Activated T-cell treated with anti-CD3 and anti-CD28 coated beads, Interleukin-2, amount 50 U/mL, for 24 hours (primary cell): ENCODE measurements at places on chromosomes 7 and 10.

- DNase-seq = no peak
These were observed 598.1 kb downstream of the SH2D4B start for GRCh38 chr10:81135851-81136250.

DNA sequence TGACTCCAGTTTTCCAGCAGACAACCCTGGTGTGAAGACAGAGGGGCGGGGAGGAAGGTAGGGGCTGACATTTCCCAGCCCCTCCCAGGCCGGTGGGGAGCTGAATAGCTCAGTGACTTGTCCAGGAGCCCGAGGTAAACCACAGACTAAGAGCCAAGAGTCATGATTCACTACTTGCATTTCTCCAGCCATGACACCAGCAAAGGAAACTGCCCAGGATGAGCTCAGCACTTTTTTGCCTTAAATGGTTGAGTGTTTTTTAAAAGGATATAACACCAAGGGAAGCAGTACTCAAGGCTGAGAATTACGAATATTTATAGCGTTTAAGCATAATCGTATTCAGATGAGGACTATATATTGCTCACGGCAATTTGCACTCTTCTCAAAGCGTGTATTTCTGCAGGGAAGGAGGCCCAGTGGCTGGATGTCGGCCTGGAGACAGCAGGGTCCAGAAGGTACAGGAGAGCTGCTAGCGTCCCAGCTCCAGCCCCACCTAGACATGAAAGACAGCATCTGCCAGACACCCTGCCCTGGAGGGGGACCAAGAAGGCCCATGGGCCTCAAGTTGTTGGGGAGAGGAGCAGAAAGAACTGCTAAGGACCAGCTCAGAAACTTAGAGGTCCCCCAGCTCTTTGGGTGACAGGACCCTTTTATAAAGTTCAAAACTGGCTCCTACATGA lies 141.4 kb downstream of the GRID1 start:
- DNase-seq = no peak

GRCh38 chr7:30671793-30672465 lies 10.3 kb downstream of the CRHR2 start:
- DNase-seq = no peak

- no peak for DNase-seq
These were observed 169.3 kb upstream of the NPSR1 start for GRCh38 chr7:34488766-34489165.

DNA sequence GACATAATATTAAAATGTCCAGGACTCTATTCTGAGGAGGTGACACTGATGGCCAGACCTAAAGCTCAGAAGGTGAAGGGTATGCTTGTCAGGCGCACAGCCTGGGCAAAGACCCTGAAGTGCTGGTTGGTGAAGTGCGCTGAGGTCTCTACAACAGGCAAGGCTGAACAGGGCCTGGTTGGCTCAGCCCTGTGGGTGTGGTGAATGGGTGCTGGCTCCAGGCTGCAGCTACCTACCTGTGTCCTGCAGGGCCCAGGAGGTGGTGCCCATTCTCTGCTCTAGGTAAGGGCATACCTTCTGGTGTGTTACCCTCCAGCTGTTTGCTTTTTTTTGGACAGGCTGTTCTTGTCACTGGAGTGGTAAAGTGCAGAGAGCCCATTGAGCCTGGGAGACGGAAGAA lies 85.1 kb downstream of the RAMP3 start:
- DNase-seq = no peak

GRCh38 chr10:78358982-78359381 lies 325.3 kb downstream of the RPS24 start:
- no peak for DNase-seq

- no peak for DNase-seq
These were observed 65.1 kb downstream of the RSU1 start for GRCh38 chr10:16752099-16752498.

GRCh38 chr7:48085433-48085791 lies 3.7 kb upstream of the UPP1 start:
- DNase-seq = no peak

DNA sequence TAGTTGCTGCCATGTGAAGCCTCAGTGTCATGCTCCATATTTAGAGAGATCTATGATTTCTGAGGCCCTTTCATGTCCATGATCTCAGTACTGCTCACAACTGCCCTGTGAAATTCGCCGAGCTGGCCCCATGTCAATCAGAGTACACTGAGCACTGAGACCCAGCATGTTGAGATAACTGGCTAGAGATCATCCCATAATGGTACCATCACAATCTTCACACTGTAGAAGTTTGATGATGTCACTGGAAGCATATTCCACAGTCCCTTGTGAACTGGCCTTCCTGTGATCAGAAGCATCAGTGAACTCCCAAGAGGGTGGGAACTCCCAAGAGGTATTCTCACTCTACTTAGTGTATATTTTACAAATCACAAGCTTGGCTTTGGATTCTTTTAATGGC lies 116.0 kb downstream of the EGFR start:
- no peak for DNase-seq

- DNase-seq = no peak
These were observed 20.0 kb upstream of the GPR146 start for GRCh38 chr7:1024331-1024841.

- DNase-seq = no peak
These were observed 20.1 kb upstream of the OR6B1 start for GRCh38 chr7:143979998-143980397.

DNA sequence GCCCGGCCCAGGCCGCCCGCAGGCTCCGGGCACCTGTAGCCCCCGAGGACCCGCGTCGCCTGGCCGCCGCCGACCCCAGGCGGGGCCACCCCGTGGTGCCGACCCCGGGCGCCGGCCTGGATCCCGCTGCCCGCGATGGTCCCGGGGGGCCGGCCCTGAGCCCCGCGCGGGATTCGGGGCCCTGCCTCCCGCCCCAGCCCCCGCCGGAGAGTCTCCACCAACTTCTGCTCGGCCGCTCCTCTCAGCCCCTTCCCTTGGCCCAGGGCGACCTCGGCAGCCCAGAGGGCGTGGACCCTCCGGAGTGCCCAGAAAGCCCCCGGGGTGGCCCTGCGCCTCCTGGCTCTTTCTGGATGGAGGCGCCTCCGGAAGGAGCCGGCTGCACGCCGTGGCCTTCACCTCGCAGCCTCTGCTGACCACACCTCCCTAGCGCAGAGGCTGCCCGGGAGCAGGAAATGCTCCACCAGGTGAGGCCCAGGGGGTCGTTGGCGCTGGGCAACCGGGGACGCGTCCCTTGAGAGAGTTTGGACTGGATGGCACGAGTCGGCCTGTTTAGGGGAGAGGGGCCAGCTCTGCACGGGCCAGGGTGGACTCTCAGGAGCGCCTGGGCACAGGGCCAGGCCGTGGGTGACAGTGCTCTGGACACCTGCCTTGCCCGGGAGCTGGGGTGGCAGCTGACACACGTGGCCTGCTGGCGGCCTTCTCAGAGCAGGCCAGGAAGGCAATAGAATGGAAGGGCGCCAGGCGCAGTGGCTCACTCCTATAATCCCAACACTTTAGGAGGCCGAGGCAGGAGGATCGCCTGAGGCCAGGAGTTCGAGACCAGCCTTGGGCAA lies 529 bp downstream of the ZNF853 start:
- DNase-seq = peak; percentile 51

GRCh38 chr7:80806663-80807062 lies 112.2 kb downstream of the SEMA3C start:
- no peak for DNase-seq

- no peak for DNase-seq
These were observed 21.7 kb upstream of the RADIL start for GRCh38 chr7:4905171-4905570.

- DNase-seq = no peak
These were observed 192.3 kb downstream of the IMMP2L start for GRCh38 chr7:111370002-111370401.

DNA sequence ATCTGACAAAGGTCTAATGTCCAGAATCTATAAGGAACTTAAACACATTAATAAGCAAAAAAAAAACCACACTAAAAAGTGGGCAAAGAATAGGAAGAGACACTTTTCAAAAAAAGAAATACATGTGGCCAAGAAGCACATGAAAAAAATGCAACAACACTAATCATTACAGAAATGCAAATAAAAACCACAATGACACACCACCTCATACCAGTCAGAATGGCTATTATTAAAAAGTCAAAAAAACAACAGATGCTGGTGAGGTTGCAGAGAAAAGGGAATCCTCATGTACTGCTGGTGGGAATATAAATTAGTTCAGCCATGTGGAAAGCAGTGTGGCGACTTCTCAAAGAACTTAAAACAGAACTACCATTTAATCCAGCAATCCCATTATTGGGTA lies 119.0 kb downstream of the LMBR1 start:
- DNase-seq = no peak

GRCh38 chr10:110075686-110076085 lies 67.9 kb downstream of the ADD3 start:
- DNase-seq = no peak

DNA sequence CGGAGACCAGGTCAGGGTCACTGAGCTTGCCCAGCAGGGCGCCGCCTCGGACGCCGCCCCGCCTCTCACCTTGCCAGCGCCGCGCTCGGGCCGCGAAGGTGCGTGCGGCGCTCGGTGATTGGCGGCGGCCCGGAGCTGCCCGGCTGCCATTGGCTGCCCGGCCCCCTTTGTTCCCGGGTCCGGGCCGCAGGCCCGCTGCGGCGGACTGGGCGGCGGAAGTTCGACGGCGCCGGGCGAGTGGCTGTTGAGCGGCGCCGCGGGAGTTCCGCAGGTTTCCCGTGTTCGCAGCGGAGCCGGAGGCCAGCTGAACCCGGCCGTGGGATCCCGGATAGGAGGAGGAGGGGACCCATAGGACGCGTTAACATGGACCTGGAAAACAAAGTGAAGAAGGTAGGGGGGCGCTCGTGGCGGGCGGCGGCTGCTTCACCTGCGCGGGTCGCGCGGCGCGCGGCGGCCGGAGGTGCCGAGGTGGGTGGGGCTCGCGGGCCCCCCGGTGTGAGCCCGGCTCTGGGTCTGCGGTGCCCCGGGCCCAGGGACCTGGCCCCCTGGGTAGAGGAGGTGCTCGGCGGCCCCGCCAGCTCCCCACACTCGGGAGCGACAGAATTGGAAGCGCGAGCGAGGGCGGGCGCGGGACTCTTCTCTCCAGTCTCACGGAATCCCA lies at the start of gene TES:
Gene TES (plus strand): TSS at position 195 of the 661 bp plus-strand sequence. CDS start 169 bp downstream, at position 364.
- peak; percentile 82 for DNase-seq

DNA sequence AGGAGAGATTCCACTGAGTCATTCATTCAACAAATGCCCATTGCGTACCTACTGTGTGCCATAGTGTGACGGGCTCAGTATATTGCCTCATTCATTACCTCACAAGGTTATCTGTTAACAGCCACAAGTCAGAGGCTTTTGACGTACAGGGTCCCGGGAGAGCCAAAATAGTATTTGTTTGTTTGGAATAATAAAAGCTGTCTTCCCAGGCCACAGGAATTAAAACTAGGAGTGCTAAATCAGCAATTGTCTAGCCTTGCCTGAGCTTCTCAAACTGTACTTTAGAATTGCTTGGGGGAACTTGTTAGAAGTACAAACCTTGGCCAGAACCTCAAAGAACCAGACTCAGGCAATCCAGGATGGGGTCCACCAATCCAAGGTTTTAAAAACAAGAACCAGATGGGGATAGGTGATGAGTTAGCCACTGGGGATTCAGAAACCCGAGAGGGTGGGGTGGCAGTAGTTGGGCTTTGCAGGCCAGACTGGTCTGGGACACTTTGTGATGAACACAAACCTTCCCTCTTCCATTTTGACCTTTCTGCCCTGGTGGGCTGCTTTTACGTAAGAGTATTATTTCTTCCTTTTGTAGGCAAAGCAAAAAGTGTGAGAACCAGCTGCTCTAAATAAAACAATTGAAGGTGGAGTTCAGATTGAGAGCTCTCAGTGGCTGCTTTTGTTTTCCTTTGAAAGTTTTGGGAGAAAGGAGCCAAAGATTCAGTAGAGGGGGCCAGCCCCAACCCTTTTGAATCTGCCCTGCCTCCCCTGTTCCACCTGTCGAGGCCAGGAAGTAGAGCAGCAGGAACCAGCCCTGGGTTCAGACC lies 113.0 kb upstream of the ANLN start:
- DNase-seq = no peak

GRCh38 chr7:25832929-25833328 lies 319.1 kb upstream of the NFE2L3 start:
- DNase-seq = no peak

- no peak for DNase-seq
These were observed 31.6 kb upstream of the USP6NL start for GRCh38 chr10:11643039-11643438.

- no peak for DNase-seq
These were observed 34.6 kb upstream of the SLC35G1 start for GRCh38 chr10:93859049-93859655.

- no peak for DNase-seq
These were observed 38.4 kb downstream of the TWIST1 start for GRCh38 chr7:19079066-19079465.

- no peak for DNase-seq
These were observed 26.4 kb downstream of the NUDT13 start for GRCh38 chr10:73136627-73137026.

DNA sequence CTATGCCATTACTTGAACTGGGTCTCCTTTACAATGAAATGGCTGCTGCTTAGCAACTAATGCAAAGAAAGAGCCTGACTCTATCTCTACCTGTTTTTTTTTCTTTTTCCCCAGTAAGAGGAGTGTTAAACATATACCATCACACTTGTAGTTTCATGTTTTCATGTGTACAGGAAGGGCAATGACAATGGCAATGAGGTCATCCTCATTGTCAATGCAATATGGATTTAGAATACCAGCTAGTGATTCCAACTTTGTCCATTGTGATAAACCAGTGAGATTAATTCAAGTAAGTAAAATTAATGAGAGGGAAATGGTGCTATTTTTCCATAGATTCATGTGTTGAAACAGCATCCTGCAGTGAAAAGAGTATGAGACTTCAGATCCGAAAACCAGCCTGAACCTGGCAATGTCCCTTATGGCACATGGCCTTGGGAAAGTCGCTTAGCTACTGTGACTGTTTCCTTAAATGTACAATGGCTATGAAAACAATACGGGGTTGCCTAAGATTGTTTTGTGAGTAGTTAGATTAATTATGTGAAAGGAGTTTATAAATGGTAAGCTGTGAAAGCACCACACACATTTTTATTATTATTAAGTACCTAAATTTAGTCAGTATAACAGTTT lies 11.2 kb downstream of the DGKI start:
- no peak for DNase-seq

DNA sequence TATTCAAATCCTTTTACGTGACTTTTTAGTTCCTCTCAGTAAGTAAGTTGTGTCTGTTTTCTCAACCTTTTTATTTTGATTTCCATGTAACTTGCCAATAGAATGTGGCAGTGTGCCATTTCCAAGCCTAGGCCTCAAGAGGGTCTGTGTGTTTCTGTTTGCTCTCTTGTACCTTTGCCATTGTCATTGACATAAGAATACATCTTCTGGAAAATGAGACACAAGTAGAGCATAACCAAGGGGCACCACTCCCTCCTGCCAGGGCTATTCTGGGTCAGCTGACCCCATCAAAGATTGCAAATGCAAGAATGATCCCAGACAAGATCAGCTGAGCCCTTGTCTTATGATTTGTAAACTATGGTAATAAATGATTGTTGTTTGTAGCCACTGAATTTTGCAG lies 524.0 kb downstream of the IPMK start:
- DNase-seq = no peak

DNA sequence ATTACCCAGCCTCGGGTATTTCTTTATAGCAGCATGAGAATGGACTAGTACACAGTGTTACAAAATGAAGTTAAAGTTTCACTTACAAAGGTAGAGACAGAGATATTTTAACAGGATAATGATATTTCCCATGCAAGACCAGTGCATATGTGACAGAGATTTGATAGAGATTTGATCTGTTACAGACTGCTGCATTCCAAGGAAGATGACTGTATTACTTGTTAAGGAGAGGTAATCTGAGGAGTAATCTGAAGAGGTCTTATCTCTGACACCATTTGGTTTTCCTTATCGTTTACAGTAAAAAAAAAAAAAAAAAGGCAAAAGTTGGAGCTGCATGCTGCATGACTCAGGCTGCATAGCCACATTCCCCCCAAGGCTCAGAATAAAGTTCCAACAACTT lies 289.6 kb downstream of the POM121L12 start:
- DNase-seq = no peak
